ENCODE measurements at places on chromosomes 16 and 17.

DNA sequence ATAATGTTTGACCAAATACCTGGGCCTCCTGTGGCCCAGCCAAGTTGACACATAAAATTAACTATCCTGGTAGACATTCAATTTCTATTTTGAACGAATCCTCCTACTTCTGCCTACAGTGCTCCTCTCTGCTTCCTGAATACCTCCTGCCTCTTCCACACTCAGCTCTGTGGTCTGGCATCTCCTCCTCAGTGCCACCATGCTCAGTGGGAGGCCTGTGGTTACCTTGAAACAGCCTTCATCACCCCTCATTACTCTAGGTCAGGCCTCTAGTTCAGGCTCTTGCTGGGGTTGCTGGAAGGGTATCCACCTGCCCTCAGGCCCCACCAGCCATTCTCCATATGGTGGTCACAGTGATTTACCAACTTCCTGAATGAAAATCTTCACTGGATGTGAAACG, 5.1 kb downstream of the LYRM9 start:
- DNase-seq, result no peak

GRCh38 chr17:80761110-80761871, 216.7 kb downstream of the RPTOR start:
- peak; percentile 85 for DNase-seq

DNA sequence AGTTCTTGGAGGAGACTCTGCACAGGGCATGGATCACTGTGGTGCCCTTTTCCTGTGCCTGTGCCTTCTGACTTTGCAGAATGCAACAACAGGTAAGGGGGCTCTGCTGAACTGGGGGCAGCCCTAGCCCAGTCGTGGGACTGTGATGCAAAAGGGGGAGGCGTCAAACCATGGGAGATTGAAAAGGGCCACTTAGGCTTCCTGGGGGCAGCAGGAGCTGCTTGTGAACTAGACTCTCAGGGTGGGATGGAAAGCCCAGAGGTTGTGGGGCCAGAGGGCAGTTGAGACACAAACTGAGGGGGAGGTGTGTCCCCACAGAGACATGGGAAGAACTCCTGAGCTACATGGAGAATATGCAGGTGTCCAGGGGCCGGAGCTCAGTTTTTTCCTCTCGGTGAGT, 19.6 kb downstream of the ADGRG5 start:
- DNase-seq, result no peak

DNA sequence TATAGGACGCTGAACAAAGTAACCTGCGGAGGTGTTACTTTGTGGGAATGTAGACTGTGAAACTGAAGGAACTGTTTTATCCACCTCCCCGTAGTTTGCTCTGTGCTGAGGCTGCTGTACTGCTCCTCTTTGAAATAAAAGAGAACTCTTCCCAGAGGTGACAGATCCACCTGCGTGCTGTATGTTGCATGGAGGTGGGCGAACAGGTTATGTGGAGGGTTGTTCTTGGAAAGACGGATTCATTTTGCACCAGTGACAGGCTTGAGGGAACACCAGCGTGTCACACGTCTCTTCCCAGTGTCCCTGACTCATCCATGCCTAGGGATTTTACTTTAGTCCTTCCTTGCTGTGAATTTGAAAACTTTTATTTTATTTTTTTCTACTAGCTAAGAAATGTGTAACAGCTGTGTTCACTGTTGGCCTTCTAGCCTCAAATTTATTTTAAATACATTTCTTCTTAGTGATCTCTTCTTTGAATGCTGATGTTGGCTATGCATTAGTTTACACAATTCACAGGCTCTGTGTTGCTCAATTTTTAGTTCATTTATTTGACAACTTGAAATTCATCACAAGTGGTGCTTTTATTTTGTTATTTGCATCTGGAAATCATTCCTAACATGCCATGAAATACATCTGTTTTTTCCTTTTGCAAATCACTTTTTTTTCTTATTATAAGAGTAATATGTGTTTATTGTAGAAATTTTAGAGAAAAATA, 512.4 kb downstream of the CDH13 start:
- DNase-seq, result no peak

- DNase-seq, result no peak
These were observed 26.5 kb downstream of the GNPTG start for GRCh38 chr16:1378087-1378803.

DNA sequence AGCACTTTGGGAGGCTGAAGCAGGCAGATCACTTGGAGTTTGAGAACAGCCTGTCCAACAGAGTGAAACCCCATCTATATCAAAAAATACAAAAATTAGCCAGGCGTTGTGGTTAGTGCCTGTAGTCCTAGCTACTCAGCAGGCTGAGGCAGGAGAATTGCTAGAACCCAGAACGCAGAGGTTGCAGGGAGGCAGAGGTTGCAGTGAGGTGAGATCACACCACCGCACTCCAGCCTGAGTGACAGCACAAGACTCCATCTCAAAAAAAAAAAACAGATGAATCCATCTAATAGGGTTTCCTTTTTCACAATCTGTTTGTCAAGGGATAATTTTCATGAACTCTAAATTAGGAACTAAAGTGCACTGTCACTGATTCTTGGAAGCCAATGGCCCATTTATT, 99.0 kb downstream of the PARN start:
- DNase-seq, result no peak

GRCh38 chr16:89325861-89326471, 108.5 kb downstream of the ZNF778 start:
- DNase-seq, result no peak

GRCh38 chr17:73932216-73932749, 271.2 kb upstream of the RPL38 start:
- DNase-seq, result no peak

DNA sequence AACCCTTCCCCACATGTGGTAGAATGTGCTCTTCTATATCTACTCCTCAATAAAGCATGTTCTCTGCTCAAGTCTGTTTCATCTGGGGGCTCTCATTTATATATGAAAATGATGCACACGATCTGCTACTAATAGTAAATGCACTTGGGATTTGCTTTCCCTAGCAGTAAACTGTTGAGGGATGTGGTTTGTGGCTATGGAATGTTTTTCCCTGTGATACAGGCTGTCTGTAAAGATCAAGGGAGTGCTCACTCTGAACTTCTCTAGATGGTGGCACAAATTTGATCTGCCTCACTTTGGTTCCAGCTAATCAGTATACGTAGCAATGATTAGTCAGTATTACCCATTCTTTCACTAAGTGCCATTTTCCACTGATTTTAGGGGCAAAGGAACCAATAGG, 18.8 kb downstream of the TAC4 start:
- no peak for DNase-seq

- no peak for DNase-seq
These were observed 713.2 kb downstream of the KCNJ2 start for GRCh38 chr17:70882504-70882903.

- DNase-seq, result no peak
These were observed 24.0 kb downstream of the SPNS2 start for GRCh38 chr17:4522661-4523060.

DNA sequence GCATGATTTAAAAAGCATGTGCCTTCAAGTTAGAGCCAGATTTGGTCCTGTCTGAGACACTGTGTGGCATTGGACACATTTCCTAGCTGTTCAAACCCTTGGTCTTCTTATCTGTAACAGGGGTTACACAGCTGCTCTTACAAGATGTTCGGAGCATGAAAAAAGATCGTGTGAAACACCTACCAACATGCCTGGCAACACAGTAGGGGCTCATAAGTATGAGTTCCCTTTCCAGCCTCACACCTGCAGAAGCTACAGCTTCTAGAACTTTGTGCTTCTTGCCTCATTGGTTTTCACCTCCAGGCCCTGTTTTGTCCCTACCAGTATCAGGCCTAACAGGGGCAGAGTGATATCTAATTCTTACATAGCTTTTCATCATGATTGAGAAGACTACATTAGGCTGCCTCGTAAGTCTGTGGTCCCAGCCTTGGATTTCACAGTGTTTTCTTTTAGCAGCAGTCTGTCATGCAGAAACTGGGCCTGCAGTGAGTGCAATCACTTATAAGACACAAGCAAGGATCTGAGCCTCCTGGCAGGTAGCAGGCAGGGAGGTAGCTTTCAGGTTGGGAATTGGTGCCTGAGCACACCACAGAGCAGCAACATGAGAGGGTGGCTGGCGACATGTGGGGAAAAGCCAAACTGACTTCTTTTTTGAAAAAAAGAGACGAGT, 78.8 kb downstream of the CCDC182 start:
- no peak for DNase-seq

GRCh38 chr16:633336-634050, 2.6 kb downstream of the METTL26 start:
- no peak for DNase-seq
